ENCODE measurements at places on chromosomes 13 and 19.
A peak's percentile ranks its signal among the peaks of the same experiment; 100 is the strongest.

DNA sequence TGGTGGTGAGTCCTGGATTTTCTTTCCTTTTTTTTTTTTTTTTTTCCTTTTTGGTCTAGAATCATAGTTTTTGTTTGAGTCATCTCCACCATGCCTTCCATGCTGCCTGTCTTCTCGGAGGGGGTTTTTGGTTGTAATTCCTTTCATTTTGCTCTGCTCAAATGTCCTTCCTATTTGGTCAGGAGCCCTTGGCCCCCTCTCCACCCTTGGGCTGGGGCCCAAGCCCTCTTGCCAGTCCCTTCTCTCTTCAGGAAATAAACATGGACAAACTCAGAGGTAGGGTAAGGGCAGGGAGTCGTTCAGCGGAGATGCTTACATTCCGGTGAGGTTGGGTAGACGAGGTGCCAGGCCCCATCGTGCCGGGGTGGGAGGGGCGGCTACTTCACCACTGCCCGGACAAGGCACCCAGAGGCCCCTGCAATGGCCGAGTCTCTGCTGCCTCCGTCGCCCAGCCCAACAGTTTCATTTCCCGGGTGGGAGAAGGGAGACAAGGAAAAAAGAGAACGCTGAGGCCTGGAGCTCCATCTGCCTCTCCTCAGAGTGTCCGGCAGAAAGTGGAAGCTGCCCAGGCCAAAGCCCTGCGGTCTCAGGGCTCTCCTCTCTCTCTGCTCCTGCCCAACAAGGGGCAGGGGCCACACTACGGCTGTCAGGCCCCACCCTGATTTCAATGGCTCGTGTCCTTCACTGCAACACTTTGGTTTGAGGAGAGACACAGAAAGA, 12.7 kb downstream of the ZNF574 start:
- peak; percentile 50 for DNase-seq

- DNase-seq: peak; percentile 77
These were observed 128.8 kb upstream of the GJB6 start for GRCh38 chr13:20360835-20361412.

DNA sequence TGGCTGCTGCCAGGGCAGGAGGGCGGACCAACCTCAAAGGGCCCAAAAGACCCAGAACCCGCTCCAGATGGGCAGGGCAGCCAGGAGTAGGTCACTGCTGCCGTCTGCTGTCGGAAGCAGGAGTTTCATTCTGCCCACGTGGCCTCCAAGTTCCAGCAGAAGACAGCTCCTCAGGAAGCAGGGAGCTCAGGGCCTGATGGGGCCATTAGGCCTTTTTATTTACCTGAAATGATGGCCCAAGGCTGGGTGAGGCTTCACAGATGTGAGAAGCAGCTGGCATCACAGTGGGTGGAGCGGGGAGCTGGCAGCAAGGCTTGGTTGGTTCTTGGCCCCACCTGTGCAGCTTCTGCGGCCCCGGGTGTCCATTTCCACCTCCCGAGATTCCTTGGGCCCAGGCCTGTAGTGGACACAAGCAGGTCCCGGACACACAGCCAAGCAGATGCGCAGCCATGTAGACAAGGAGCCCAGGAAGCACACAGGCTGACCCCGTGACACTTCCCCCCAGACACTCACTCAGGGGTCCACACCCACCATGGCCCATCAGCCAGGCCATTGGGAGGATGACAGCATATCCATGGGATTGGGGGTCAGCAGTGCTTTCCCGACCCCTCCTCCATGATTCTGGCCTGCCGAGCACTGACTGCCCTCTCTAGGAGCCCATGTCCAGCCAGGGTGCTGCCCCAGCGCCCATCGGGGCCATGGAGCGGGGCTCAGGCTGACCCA, 26.4 kb downstream of the C13orf46 start:
- peak; percentile 62 for DNase-seq

GRCh38 chr13:66830940-66831716, 399.0 kb downstream of the PCDH9 start:
- no peak for DNase-seq

DNA sequence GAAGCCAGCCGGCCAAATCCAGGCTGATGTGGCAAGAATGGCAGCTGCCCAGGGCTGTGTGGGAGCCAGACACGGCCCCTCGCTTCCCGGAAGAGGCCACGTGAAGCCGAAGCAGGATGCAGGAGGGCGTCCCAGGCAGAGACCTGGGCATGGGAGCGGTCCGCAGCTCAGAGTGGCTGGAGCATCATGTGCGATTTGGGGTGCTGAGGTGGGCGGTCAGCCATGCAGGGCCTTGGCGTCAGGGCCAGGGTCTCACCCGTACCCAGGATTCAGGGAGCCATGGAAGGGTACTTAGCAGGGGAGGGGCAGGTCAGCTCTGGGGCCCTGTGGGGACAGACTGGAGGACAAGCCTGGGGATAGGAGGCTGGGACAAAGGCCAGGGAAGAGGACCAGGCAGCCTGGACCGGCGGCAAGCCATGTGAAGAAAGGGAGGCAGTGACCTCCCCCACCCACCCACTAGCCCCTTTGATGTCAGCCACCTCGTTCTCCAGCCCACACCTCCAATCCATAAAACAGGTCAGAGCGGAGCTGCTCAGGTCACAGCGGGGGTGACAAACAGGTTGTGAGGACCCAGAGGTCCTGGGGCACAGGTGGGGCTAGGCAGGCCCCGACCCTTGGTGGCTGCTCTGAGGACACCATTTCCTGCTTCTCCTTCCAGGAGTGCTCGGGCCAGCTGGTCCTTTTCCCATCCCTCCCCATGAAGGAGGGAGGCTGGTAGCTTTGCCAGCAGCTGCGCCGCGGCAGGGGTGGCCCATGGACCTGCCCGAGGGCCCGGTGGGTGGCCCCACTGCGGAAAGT, 2.3 kb downstream of the KASH5 start:
- no peak for DNase-seq

GRCh38 chr19:23991170-23991569, 76.5 kb downstream of the ZNF726 start:
- peak; percentile 74 for DNase-seq

DNA sequence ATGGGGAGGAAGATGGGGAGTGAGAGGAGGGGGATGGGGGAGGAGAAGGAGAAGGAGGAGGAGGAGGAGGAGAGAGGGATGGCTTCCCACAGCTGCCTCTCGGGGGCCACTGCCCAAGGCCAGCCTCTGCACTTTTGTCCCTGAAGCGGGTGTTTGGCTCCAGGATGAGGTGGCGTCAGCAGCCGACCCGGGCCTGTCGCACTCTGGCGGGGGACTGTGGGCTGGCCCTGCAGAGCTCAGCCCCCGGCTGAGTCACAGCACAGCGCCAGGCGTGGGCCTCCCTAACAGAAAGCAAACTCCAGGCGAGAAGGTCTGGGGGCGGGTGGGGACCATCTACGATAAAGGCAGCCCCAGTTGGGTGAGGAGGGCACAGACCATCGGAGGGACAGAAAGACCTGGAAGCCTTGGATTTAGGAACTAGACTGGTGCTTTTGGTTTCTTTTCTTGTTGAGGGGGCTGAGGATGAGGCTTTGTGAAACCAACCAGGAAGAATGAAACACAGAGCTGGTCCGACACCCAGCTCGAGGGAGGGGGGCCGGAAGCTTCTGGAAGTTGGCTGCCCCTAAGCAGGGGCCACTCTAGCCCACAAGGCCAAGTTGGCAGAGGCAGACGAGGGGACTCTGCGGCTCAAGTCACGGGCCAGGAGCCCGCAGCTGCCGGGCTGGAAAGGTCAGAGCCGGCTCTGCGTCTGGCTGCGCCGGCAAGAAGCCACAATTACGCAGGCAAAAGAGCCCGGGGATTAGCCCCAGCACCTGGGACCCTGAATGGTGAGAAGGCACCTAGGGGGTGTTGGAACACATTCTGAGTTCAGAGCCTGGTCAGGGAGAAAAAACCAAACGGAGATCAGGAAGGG, 18.2 kb downstream of the LSM4 start:
- peak; percentile 84 for DNase-seq

DNA sequence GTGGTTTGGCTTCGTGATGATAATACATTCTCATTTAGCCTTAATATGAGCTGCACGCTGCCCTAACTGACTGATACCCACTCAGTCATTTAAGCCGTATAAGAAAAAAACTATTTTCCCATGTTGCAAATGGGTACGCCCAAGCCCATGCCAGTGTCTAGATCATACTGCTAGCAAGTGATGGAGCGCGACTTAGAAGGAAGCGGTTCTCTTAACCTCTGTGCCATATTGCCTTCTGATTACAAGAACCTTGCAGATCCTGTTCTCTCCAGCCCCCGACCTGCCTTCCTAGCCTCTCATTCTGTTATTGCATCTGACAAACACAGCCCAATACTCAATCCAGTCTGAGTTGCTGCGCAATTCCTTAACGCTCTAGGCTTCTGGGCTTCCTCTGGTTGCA, 603 bp downstream of the GPALPP1 start:
- no peak for DNase-seq

- peak; percentile 69 for DNase-seq
These were observed 44.1 kb upstream of the RANBP3 start for GRCh38 chr19:6021878-6022569.

DNA sequence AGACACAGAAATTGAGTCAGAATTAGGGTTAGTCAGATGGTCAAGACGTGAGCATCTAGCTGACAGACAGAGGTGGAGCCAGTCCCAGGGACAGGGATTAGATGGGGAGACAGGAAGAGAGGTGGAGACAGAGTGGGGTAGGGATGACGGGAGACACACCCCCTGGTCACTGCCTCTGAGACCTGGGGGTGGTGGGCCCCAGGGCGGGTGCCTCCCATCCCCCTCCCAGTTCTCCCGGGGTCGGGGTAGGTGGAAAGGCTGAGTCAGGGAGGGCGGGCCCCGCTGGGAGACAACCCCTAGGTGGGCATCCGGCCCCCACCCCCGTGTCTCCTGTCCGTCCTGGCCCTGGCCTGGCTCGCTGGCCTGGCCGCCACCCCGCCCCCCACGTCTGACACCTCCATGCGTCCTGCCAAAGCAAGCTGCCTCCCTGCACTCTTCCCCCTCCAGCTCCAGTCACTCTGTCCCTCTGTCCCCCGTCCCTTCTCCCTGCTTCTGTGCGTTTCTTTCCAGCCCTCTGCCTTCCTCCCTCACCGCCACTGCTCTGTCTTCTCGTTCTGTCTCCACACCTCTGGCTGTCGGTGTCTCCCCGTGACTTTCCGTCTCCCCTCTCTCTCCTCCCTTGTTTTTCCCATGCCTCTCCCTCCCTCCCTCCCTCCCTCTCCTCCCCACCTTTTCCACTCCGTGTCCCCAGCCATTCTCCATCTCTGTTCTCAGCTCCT, 15.1 kb downstream of the CCDC97 start:
- peak; percentile 67 for DNase-seq

DNA sequence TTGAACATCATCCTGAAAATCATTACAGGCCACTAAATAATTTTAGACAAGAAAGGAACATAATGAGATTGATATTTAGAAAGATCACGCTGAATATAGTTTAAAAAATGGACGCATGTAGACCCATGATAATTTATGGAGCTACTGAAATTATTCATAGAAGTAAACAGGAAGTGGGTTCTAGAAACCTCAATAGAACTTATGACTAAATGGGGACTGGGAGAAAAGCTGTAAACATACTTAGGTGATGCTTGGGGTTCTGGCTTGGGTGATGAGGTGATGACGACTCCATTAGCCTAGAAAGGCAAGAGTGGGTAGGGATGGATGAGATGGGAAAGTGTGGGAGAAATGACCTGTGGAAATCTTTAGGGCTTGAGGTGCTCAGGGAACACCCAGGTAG, 484.0 kb downstream of the MYO16 start:
- no peak for DNase-seq

DNA sequence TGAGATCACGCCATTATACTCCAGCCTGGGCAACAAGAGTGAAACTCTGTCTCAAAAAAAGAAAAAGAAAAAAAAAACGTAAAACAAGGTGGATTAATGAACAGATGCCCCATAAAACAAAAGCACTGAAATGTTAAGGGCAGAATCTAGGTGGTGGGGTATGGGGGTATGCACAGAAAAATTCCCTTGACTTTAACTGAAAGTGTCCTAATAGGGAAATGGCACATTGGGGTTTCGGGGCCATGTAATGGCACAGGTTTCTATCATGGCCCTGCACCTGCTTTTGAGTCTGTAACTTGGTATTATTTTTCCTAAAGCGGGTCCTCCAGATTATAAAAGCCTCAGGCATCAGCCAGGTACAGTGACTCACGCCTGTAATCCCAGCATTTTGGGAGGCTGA, 16.2 kb downstream of the NOP53 start:
- no peak for DNase-seq

- peak; percentile 20 for DNase-seq
These were observed 100.7 kb downstream of the CRYL1 start for GRCh38 chr13:20424949-20425348.

GRCh38 chr19:7677669-7678311, 900 bp downstream of the MCEMP1 start:
- DNase-seq: no peak

GRCh38 chr13:27171827-27172494, 350 bp upstream of the USP12 start:
- peak; percentile 95 for DNase-seq

DNA sequence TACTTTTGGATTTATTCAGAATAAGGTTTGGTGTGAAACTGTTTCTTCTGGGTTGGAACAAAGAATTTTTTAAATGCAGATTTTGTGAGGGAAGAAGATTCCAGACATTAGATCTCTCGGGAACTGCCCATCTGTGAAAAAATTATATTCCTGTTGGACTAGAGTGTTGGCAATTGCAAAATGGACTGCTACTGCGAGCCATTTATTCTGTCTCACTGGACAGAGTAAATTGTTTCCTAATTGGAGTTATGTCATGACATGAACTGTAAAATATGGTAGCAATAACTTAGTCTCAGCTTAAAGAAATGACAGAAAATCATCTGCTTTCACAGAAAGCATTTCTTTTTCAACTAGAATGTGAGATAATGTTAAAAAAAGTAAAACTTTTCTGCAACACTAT, 86.0 kb upstream of the MYCBP2 start:
- DNase-seq: no peak

DNA sequence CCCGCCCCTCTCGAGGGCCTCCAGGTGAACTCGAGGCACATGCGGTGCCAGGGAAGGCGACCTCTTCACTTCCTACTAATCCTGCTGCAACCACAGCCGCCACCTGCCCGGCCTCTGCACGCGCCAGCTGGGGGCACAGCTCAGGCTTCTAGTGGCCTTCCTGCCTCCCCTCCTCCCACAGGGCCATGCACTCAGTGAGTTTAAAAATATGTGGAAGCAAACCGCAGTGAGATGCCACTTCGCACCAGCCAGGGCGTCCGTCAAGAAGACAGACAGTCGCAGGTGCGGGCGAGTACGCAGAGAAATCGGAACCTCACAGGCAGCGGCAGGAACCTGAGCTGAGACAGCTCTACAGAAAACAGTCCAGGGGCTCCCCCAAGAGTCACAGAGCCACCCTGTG, 10.4 kb downstream of the LMNB2 start:
- DNase-seq: no peak

DNA sequence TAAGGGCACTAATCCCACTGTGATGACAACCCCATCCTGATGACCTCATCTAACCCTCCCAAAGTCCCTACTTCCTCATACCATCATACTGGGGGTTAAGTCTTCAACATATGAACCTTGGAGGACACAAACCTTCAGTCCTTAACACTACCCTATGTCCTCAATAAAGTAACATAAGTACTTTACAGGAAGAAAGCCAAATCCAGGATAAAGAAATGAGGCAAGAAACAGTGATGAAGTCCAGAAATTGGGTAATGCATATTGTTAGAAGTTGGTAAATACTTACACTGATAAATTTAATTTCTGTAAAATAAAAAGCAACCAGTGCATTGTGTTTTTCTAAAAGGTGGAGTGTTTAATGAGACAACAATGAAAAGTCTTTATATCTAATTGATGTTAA, 284.8 kb upstream of the SOX21 start:
- no peak for DNase-seq
